ENCODE measurements at places on chromosomes 2 and 18.

- no peak for DNase-seq
Observed at GRCh38 chr18:26956863-26957262, 91.4 kb upstream of the AQP4 start.

DNA sequence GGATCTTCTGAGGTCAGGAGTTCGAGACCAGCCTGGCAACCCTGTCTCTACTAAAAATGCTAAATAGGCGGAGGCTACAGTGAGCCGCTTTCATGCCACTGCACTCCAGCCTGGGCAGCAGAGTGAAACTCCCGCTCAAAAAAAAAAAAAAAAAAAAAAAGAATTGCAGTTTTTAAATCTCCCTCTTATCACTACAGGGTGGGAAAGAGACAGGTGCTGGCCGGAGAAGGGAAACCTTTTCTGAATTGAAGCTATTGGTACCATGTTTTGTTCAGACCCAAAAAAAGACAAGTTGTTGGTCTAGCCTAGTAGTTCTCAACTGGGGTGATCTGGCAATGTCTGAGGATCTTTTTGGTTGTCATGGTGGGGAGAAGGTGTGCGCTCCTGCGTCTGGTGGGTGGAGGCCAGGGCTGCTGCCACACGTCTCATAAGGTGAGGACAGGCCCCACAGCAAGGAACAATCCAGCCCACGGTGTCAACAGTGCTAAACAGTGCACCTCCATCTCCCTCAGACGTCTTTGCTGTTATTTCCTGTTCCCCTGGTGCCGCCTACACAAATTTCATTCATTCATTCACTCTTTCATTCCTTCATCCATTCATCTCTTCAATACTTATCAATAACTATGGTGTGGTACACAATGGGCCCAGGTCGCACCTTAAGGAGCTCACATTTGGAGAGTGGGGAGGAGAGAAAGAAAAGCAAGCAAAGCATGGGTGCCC lies 28.8 kb upstream of the ODC1 start:
- DNase-seq: no peak

DNA sequence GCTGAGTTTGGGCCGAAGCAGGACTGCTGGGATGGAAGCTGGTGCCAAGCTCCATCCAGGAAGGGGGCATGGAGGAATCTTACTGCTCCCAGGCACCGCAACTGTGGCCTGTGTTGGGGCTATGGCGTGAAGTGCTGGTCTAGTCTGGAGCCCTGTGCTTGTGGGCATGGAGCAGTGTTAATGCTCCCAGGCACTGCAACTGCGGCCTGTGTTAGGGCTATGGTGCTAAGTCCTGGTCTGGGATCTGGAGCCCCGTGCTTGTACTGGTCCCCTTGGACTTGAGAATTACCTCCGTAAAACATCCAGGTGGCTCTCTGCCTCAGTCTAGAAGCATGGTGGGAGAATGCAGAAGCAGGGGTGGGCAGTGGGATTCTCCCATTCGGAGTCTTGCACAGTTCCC lies 1379.4 kb upstream of the ACVR2A start:
- DNase-seq: no peak

DNA sequence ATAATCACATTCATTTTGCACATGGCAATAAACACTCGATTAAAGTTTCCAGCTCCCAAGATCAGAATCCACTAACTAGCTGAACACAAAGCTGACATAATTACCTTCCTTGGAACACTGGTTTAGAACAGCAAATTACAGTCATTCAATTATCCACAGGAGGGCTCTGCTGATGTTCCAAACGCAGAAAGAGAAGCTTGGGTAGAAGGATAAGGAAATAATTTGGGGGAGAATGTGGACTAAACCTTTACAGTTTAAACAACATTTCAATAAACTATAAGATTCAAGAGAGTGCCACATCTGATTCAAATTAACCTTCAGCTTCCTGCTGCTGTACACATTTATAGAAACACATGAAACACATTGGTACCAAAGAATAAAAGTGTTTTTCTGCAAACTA lies 67.8 kb upstream of the ARL4C start:
- DNase-seq: no peak

- no peak for DNase-seq
Observed at GRCh38 chr2:205967391-205968075, 118.4 kb downstream of the INO80D start.

DNA sequence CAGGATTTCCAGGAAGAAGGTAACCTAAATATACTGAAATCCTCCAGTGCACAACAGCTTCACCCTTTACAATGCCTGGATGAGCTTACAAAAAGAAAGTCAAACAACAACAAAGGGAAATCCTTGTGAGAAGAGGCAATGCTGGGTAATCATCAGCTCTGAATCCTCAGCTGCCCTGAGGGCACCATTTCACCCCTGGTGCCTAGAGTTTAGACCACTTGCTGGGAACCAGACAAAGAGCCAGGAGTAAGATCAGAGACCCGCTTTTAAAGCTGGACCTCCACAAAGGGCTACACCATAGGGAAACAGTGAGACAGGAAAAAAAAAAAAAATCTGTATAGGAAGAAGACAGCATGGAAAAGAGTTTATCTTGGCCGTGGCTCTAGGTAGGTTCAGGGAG lies 97.0 kb downstream of the FOXI3 start:
- no peak for DNase-seq

- no peak for DNase-seq
Observed at GRCh38 chr18:395456-396250, 104.8 kb downstream of the COLEC12 start.

- DNase-seq: no peak
Observed at GRCh38 chr18:50097702-50098101, 97.2 kb downstream of the MYO5B start.

DNA sequence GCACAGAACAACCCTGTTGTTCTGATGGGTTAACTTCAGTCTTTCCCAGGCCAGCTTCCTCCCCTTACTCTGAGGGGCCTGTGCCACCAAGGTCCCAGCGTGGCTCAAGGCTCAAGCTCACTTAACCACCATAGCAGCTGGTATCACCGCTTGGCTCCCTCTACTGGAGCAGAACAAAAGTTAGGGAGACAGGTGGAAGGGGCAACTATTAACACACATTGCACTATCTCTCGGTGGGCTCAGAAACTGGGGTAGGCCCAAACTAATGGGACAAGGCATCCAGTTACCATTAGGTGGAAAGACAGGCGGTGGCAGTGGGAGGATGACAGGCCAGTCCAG lies 88.7 kb upstream of the ATL2 start:
- DNase-seq: no peak

DNA sequence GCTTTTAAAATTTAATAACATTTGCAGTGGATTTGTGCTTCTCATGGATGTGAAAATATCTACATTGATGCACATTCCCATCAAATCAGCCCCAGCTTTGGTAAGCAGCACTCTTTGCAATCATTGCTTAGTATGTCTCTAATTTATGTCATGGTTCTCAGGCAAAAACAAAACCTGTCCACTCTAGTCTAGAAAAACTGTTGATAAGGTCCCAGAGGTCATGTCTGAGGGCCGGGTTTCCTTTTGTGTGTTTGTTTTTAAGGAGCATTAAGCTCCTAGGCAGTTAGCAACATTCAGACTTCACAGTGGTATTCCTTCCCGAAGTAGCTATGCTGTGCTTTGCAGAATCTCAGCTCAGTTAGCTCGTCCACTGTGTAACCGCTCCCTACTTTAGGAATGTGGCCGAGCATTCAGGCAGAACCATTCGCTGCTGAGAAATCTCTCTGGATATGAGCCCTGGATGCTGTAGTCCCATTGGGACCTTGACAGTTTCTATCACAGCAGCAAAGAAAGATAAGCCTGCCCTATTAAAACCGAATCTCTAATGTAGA lies 4.0 kb downstream of the DIPK1C start:
- no peak for DNase-seq

DNA sequence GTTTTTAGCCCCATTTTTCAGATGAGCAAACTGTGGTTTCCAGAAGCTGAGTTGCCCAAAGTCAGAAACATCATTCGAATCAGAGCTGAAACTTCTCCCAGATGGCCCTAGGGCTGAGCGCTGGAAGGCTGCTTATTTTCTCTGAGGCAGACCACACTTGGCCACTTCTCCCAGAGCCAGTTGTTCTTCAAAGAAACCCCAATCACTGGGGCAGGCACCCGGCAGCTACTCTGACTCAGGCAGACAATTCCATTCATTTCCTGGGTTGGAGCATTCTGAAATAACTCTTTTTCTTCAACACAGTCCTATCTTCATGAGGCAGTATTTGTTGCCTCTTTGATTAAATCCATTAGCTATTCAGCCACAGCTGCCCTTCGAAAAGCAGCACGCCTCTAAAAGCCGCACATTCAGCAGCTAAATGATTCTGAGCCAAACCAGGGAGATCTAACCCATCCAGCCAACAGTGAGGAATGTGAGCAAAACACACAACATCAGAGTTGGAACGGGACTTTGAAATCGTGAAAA lies 40.9 kb downstream of the LRATD1 start:
- no peak for DNase-seq

GRCh38 chr2:63792530-63792929 lies 49.2 kb upstream of the UGP2 start:
- DNase-seq: no peak

DNA sequence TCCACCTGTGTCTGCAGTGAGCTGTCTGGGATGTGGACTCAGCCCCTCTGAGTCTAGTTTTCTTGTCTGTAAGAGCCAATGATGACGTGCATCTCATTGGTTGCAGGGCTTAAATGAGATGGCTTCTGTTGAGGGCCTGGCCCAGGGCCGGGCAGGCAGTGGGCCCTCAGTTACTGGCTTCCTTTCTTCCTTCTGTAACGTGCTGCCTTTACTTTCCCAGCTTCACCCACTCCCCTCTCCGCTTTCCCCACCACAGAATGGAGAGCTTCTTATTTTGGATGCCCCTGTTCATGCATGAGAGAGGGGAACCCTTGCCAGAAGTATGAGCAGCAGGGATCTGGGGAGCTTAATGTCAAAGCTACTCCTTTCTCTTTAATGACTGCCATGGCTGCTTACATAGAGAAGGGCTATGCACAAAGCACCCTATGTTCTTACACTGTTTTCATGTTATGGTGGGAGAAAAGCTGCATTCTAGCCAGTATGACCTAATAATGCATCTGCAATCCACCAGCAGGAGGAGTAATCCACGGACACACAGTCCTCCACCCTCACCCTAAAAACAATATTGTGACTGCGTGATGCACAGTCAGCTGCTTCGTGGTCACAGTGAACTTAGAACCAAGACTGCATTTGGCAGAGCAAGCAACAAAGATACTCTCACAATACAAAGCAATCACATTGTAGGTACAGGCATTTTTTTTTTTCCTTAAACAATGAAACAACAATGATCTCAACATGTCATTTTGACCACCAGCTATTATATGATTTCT lies 37.2 kb downstream of the CREG2 start:
- peak; percentile 25 for DNase-seq

GRCh38 chr2:119049968-119050704 lies 108.1 kb downstream of the MARCO start:
- DNase-seq: no peak

DNA sequence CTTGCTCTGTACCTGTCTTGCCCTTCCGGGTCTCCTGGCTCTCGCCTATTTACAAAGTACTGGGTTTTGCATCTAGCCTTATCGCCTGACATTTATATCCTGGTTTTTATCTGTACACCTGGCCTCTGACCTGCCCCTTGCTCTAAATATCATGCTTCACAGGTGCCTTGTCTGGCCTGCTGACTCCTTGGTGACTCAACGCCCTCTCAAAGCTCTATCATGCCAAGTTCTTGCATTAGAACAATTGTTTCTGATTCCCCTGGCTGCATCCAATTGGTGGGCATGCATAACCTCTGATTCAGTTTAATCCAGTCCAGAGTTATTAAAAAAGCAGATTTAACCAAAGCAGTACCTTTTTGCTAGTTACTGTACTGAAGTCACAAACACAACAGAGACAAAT lies 113.9 kb upstream of the CCDC68 start:
- no peak for DNase-seq

GRCh38 chr18:3919396-3920061 lies 469.6 kb downstream of the TGIF1 start:
- DNase-seq: no peak

DNA sequence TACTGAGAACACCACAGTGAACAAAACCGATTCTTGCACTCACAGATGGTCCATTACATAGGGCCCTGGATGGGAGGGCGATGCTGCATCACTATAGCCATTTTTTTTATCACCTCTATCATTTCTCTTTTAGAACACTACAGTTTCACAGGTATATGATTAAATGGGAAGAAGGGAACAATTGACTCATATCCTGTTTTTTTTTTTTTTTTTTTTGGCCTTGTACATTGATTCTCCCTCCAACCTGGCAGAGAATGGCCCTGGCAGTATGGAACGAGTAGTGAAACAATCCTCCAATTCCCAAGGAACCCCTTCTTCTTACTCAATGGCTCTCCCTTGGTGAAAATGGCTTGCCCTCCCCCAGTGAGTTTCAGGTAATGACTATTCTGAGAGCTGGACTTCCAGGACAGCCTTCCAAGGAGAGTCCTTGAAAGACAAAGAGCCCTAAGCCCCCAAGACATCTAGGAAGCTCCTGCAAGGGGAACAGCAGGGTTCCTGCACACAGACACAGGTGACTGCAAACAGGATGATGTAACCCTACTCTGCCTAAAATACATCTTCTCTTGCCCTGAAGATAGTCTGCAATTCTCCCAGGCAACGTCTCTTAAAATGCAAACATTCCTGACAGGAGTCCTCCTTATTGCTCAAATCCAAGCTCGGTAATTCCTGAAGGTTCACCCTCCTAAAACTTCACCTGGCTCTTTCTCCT lies 405.4 kb downstream of the SETBP1 start:
- DNase-seq: no peak

DNA sequence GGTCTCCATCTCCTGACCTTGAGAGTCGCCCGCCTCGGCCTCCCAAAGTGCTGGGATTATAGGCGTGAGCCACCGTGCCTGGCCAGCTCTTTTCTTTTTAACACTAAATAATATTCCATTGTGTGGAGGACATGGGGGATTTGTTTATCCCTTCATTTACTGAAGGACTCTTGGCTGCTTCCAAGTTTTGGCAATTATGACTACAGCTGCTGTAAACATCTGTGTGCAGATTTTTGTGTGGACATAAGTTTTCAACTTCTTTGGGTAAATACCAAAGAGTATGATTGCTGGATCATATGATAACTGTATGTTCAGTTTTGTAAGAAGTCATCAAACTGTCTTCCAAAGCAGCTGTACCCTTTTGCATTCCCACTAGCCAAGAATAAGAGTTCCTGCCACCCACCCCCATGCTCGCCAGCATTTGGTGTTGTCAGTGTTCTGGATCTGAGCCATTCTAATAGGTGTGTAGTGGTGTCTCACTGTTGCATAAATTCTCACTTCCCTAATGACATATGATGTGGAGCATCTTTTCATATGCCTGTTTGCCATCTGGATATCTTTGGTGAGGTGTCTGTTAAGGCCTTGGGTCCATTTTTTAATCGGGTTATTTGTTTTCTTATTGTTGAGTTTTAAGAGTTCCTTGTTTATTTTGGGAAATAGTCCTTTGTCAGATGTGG lies 52.2 kb downstream of the TNFRSF11A start:
- no peak for DNase-seq

DNA sequence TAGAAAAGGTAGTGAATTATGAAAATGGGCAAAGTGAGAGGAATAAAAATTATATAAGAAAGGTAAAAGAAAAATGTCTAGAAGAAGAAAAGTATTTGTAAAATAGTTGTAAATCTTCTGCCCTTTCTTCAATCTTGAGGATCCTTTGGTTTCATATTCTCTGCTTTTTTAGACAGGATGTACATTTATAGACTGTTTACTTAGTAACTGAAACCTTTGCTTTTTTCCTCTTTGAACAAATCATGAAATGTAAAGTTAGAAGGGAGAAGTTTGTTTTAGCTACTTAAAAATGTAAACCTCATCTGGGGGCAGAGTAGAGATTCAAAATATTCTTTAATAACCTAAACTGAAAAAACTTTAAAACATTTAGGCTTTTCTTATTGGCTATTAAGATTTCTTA lies 150.4 kb upstream of the ITGA4 start:
- DNase-seq: no peak

- DNase-seq: no peak
Observed at GRCh38 chr2:229653531-229653930, 60.8 kb downstream of the DNER start.

- no peak for DNase-seq
Observed at GRCh38 chr2:167544602-167545001, 656.3 kb downstream of the XIRP2 start.

All from frontal cortex (tissue), 4 donors.